ENCODE measurements at places on chromosomes 16 and 17. TPM values are rescaled to one million over a fixed set of nuclear protein-coding genes. Genes with fewer than 3 reads are reported as not detected.

Gene TBC1D3K
- total RNA-seq, result not detected

Gene ICAM2
- total RNA-seq, result 220 TPM

Gene TBC1D3G
- not detected for total RNA-seq

Gene CDC6
- total RNA-seq, result 8.1 TPM

Gene CPHXL2
- not detected for total RNA-seq

Gene TEX19
- not detected for total RNA-seq

Gene HOXB6
- total RNA-seq, result 3.3 TPM

Gene CDH15
- total RNA-seq, result under 0.01 TPM

Gene ARHGAP44
- total RNA-seq, result 0.39 TPM

Gene HOXB7
- 7.1 TPM for total RNA-seq

Gene HAPSTR1
- 45.7 TPM for total RNA-seq

Gene GSDMA
- total RNA-seq, result not detected

Gene CD300LG
- total RNA-seq, result not detected

Gene ZNHIT3
- total RNA-seq, result 22.9 TPM

Gene STX1B
- 0.26 TPM for total RNA-seq

Gene CA4
- total RNA-seq, result 2.3 TPM

Gene FSCN2
- 0.76 TPM for total RNA-seq

Gene SCNN1G
- 0.13 TPM for total RNA-seq

Gene MAPT
- under 0.01 TPM for total RNA-seq

Gene NUTF2
- total RNA-seq, result 214 TPM

Gene NAA60
- total RNA-seq, result 15.4 TPM

Gene CDYL2
- 19.8 TPM for total RNA-seq

Gene PDE6G
- 1.3 TPM for total RNA-seq

Gene CCL4
- not detected for total RNA-seq

Gene ALKBH5
- 71.8 TPM for total RNA-seq

Gene EPN3
- 0.13 TPM for total RNA-seq

Gene KRT15
- 1.2 TPM for total RNA-seq

Gene RMI2
- 6.7 TPM for total RNA-seq

Gene C1QTNF1
- 10.7 TPM for total RNA-seq

Gene HSF5
- total RNA-seq, result under 0.01 TPM

Gene PRAC2
- total RNA-seq, result not detected

All from dermis microvascular lymphatic vessel endothelial cell (primary cell).